ENCODE measurements at places on chromosomes 5 and 9.

- no peak for DNase-seq
Observed at GRCh38 chr5:23626961-23627360, 119.6 kb downstream of the PRDM9 start.

- DNase-seq, result no peak
Observed at GRCh38 chr5:170404398-170404797, 15.2 kb upstream of the KCNMB1 start.

DNA sequence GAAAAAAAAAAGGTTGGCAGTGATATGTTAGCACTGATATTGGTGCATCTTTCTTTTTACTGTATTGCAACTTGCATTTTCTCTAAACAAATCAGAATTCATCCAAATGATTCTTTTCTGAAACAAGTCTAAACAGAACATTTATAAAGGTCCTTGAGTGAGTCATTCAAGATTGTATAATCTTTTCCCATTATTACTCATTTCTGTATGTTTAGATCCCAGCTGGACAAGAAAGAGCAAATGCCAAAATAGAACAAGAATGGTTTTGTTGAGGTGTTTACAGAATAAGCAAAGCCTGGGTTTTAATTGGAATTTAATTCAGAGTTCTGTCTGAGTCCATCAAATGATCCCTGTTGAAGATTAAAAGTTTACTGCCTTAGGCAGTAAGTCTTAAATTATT is 112.3 kb downstream of the VCAN start:
- DNase-seq, result no peak

- DNase-seq, result no peak
Observed at GRCh38 chr5:154714266-154714986, 40.8 kb upstream of the LARP1 start.

DNA sequence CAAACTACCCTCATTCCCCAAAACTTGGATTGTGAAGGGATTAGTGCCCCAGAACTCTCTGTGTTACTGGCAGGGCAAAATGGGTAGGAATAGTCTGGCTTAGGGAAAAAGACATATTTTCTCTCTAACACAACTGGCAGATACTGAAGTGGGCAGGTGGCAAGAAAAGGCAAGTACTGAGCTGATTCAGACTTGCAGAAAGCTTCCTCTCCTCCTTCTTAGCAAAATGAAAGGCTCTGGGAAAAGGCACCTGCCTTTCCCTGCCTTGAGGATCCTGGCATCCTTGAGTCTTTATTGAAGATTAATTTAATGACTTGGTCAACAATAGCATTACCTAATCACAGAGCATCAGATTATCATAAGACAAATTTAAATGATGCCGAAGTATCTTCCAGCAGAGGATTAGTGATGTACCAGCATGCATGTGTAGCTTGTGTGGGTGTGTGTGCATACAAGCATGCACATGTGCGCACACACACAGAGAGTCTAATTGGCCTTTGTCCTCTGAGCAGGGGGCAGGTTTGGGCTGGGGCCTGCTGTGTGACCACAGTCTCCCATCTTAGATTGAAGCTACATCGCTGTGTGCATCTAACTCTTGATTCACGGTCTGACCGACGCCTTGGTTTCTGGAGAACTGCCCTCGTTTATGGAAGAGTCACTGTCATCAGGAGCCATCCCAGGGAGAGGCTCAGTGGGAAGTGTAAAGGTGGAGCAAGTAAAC is 294.8 kb downstream of the AOPEP start:
- DNase-seq, result no peak

DNA sequence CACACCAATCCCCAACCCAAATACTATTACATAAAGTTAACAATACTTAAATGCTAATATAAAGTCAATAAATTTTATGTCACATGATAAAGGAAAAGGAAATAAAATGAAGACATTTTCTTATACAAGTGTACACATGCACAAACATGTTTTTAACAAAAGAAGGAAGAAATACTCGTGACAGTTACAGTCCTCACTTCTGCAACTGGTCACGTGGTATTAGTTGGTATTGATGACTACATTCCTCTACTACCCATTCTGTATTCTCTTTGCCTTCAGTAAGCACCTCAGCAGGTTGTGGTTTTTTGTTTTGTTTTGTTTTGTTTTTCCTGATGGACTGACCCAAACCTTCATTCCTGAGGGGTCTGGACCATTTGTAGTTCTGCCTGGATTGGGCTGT is 176.9 kb upstream of the CCNH start:
- no peak for DNase-seq
